KBM-7 (cell line): ENCODE measurements at places on chromosomes 16 and 17.

GRCh38 chr17:80633207-80633606 is 88.6 kb downstream of the RPTOR start:
- DNase-seq = no peak

DNA sequence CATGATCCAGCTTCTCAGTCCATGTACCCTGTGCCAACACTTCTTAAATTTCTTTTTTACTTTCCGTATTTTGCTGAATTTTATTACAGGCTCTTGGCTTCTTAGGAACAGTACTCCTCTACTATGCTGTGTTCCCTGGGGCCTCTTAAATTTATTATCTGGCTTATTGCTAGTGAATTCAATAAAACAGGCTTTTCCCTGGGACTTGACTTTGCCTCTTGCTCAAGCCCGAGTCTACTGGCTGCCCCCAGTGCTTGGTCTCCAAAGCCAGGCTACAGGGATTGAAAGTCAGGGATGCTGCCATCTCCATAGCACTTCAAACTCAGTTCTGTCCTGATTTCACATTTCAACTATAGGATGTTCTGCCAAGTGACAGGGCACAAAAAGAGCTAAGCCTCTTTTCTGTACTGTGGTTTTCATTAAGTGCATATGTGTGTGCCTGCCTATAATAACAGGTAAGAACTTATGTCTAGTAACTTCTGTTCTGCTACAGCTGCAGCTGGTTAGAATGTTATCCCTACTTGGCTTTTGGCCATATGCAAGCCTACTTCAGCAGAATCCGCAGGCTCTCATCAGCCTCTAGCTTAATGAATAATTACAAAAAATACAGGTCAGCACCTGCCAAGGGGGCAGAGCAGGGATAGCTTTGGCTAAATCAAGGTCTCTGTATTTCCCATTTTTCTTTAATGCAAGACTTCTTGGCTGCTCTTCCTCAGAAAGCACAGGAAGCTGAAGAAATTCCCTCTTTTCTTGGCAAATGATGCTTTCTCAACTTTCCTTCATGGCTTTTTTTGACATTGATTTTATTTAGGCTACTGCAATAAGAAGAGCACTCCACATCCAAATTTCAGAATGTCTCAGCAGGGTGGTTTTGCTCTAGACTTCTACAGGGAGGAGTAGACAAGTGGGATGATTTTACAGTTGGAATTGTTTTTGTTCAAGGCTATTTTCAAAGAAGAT is 8.2 kb downstream of the FAM20A start:
- no peak for DNase-seq

DNA sequence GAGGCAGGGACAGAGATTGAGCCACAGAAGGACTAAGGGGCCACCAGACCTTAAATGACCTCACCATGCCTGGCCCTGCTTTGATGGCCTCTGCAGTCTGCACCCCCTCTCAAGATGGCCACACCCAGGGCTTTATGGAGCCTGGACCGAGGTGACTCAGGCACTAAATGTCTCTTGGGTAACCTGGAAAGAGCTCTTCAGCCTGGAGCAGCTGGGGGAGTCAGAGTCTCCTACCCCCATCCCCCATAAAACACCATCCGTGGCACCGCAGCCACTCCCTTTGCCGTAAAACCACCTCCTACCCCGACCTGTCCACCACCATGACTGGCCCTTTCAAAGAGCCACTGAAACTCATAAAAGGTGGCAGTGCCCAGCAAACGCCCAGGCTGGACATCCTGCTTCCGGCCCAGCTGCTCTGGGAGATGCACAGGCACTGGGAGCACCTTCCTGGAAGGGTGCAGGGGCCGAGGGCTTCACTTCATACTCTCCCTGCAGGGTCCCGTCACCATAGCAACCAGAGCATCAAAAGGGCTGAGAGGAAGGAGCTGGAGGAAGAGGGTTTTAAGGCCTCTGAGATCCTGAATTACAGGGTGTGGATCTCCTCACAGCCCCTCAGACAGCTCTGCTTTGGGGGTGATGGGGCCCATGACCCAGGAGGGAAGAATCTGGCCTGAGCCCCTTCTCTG is 22.3 kb downstream of the FOXN1 start:
- DNase-seq = no peak

- DNase-seq = peak; percentile 61
Measured at GRCh38 chr16:87507351-87508069, 14.7 kb upstream of the ZCCHC14 start.

- no peak for DNase-seq
Measured at GRCh38 chr16:23485257-23485614, 25.1 kb downstream of the GGA2 start.

- DNase-seq = peak; percentile 71
Measured at GRCh38 chr16:27639561-27640276, 89.8 kb downstream of the KATNIP start.

DNA sequence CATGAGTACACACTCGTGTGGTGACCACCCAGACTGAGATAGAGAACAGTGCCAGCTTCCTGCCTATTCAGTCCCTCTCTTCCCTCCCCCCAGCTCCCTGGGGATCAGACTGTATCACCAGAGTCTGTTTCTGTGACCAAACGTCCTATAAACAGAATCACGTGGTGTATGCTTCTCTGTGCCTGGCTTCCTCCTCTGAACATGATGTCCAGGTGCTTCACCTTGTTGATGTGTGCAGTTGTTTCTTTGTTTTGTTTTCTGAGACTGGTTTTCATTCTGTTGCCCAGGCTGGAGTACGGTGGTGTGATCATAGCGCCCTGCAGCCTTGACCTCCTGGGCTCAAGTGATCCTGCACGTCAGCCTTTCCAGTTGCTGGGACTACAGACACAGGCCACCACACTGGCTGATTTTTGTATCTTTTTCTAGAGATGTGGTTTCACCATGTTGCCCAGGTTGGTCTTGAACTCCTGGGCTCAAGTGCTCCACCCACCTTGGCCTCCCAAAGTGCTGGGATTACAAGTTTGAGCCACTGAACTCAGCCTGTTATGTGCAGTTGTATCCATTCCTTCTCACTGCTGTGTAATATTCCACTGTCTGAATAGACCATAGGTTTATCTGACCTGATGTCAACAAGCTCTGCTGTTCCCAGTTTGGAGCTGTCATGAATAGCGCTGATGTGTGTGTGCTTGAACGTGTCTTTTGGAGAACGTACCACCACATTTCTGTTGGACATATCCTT is 28.9 kb upstream of the PRM1 start:
- peak; percentile 51 for DNase-seq

DNA sequence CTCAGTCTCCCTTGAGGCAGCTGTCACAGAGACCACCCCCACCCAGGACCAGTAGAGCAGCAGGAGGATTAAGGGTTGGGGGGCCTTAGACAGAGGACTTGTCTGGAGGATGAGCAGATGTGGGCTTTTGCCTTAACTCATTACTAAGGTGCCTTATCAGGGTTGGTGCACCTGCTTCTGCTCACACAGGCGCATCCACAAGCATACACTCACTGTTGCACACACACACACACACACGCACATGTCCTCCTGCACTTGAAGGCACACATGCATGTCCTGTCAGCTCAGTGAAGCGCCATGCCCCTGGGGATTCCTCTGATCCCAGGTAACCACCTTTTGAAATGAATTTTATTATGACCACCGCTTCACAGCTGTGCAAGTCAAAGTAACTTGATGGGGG is 1.2 kb downstream of the GFAP start:
- no peak for DNase-seq

- DNase-seq = no peak
Measured at GRCh38 chr16:88487920-88488851, 35.1 kb downstream of the ZFPM1 start.

GRCh38 chr16:984121-984694 is 2.6 kb downstream of the SOX8 start:
- DNase-seq = no peak

DNA sequence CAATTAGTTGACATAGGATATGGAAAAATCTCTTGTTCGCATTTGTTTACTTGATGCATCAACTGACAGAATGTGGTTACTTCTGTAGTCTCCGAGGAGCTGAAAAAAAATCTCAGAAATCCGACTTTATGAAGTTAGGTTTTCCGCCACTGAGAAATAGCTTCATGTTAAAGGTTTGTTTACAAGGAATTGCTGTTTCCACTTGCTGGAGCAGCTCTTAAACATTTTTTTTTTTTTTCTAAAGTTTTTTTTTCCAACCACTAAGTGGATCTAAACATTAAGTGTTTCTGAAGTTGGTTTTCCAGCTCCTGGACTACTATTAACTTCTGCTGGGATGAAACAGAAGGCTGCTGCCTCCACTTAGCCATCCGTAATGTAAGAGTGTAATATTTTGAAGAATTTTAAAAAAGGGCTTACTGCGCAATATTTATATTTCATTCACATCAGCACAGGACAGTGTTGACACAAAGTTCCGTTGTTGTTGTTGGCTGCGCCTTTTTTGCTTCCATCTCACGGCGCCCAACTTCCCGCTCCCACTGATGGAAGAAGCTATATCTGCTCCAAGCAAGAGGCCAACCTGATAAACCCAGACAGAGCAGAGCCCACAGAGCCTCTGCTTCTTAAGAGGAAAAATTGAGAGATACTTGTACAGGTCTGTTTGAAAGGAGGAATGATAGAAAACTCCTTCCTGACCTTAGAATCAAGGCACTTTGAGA is 167.7 kb upstream of the KCNJ16 start:
- no peak for DNase-seq

GRCh38 chr16:50695017-50696000 is 1.9 kb downstream of the NOD2 start:
- DNase-seq = peak; percentile 59

DNA sequence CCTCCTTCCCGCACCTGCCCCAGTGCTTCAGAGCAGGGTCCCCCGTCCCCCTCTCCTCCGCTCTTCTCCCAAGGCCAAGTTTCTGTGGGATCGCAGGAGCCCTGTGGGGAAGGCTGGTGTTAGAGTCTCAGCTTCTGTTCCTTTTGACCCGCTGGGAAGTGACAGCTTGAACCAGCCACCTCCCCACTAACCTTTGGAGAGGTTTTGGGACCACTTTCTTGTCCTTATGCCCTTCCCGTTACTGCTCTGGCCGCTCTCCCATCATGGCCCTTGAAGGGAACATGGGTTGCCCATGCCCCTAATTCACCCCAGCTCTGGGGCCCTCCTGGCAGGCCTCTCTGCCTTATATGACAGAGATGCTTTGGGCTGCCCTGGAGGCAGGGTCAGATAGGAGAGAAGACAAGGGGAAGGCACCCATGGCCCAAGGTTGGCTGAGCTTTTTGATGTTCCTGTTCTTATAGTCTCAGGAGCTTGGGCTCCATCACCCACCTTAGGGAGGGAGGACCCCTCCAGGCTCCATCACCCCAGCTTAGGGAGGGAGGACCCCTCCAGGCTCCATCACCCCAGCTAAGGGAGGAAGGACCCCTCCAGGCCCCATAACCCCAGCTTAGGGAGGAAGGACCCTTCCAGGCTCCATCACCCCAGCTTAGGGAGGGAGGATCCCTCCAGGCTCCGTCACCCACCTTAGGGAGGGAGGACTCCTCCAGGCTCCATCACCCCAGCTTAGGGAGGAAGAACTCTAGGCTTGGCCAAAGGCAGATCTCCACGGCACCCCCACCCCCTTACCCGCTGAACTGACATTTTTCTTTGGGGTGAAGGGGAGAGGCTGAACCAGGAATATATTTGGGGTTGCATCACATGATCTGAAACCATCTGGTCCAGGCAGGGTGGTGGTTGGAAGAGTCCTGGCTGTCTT is 45.0 kb downstream of the NT5M start:
- no peak for DNase-seq

GRCh38 chr16:2007081-2007836 is 2.4 kb downstream of the ZNF598 start:
- no peak for DNase-seq

- DNase-seq = no peak
Measured at GRCh38 chr17:31877911-31878702, 19.1 kb upstream of the COPRS start.

DNA sequence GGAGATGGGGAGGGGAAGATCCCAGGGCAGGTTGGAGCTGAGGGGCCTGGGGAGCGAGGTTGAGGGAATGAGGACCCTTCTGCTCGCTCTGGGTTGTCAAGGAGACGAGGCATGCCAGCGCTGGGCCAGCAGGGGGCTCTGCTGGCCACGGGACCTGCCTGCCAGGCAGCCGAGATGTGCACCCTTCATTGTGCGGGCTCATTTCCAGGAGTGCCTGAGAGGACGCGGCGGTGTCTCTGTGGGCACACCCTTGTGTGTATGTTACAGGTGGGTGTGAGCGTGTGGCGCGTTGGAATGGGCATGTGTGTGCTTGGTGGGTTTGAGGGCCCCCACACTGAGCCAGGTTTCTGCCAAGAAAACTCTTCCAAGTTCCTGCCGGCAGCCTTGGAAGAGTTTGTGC is 15.9 kb downstream of the ARHGAP23 start:
- peak; percentile 73 for DNase-seq
